ENCODE measurements at places on chromosomes 7 and 10.
A peak's percentile ranks its signal among the peaks of the same experiment; 100 is the strongest.

DNA sequence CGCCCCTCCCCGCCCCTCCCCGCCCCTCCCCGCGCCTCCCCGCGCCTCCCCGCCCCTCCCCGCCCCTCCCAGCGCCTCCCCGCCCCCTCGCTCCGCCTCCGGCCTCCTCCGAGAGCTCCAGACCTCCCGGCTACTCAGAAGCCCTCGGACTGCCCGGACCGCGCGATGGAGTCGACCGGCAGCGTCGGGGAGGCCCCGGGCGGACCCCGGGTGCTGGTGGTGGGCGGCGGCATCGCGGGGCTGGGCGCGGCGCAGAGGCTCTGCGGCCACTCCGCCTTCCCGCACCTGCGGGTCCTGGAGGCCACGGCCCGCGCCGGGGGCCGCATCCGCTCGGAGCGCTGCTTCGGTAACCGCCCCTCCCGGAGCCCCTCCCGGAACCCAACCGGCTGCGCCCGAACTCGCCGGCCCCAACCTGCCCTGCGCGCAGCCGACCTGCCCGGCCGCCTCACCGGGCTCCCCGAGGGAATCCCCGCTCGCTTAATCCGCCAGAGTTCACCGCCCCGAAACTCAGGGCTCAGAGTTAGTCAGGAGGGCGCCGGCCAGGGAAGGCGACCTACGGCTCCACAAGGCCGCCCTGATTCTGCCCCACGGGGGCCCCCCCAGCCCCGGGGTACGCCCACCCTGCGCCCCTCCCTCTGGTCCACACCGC, at the start of gene PAOX:
Gene PAOX (plus strand): TSS at position 111 of the 649 bp plus-strand sequence. CDS start 55 bp downstream, at position 166.
- H3K27ac ChIP-seq = no peak within 1 kb of the TSS
- no peaks in the 10 kb centered on the region for H3K27me3 ChIP-seq
- H3K4me3 ChIP-seq = peak within 1 kb of the TSS; percentile 79

GRCh38 chr7:16554518-16555236, 28.1 kb downstream of the LRRC72 start:
- H3K27me3 ChIP-seq = no peaks in the 10 kb centered on the region
- H3K4me3 ChIP-seq = no peak overlapping the region
- peaks cover 4% of the 10 kb centered on the region for H3K4me1 ChIP-seq
- no peak for DNase-seq
- no peak overlapping the region for H3K27ac ChIP-seq

- peak; percentile 64 for DNase-seq
- H3K27me3 ChIP-seq = no peaks in the 10 kb centered on the region
- 0 out of 2 replicates have a peak overlapping the region, but pooled peaks have one; percentile 1 for H3K4me3 ChIP-seq
- peaks cover 37% of the 10 kb centered on the region for H3K36me3 ChIP-seq
- H3K4me1 ChIP-seq = peaks cover 67% of the 10 kb centered on the region
These were observed 181.4 kb downstream of the ARID5B start for GRCh38 chr10:62082729-62083411.

DNA sequence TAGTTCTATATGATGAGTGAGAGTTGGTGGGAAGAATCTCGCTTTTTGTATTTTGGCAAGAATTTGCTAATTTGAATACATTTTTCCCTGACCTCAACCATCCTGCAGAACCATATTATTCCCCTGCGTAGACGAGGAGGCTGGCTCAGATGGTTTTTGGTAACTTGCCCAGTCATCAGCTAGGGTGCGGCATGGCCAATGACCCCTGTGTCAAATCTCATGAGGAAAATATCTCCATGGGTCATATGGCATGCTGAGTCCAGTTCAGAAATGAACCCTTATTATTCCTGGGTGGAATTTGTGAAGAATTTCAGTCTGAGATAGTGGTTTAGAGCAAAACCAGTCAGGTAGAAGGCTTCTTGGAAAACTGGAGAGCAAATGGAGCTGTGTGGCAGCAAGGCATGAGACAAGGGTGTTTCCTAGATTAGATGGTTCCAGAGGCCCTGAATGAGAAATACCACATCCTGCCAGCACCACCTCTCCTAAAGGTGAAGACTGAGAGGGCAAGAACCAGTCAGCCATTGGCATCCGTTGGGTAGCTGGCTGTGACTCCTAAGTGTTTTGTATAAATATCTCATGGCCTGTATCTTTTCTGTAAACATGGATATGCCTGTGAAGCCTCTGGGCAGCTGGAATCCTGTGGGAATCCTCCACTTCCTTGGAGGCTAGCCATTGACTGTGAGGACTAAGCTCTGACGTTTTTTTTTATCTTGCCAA, 5.8 kb upstream of the UPP1 start:
- H3K36me3 ChIP-seq = no peaks in the 10 kb centered on the region
- H3K4me1 ChIP-seq = peaks cover 44% of the 10 kb centered on the region
- no peak overlapping the region for H3K4me3 ChIP-seq

DNA sequence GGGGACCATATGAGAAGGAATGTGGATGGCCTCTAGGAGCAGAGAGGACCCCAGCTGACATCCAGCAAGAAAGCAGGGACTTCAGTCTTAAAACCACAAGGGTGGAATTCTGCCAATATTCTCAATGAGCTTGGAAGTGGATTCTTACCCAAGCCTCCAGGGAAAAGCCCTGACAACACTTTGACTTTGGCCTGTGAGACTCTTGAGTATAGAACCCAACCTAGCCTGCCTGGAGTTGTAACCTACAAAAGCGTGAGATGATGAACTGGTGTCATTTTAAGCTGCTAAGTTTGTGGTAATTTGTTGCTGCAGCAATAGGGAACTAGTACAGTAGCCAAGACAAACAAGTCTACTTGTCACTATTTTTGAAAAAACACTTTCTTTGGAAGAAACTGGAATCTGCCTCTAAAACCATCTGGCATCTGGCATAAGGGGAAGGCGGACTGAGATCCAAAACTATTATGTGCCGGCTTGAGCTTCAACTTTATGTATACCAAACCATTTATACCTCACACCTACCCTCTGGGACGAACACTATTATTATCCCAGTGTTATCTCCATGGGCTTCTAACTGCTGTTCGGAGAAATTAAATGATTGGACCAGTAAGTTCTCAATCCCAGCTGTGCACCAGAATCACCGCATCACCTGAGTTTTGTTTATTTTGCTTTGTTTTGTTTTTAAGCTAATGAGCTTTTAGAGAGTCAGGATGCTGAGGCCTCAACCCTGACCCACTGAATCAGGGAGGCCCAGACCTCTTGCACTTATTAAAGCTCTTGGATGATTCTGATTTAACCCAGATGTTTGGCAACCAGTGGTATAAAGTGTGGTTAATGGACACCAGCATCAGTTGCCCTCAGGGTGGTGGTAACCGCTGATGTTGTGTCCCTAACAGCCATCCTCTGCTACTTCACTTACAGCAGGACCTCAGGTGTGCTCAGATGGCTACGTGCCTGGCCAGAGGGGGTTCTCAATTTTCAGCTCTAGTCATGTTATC, 83.0 kb downstream of the C1GALT1 start:
- peak; percentile 14 for DNase-seq
- no peaks in the 10 kb centered on the region for H3K4me1 ChIP-seq
- H3K27ac ChIP-seq = no peak overlapping the region
- no peak overlapping the region for H3K4me3 ChIP-seq
